ENCODE measurements at places on chromosomes 2 and 18.

GRCh38 chr2:207256476-207257207, 90.9 kb upstream of the KLF7 start:
- no peak for DNase-seq

- DNase-seq: no peak
Observed at GRCh38 chr18:21056545-21056944, 55.1 kb downstream of the ROCK1 start.

DNA sequence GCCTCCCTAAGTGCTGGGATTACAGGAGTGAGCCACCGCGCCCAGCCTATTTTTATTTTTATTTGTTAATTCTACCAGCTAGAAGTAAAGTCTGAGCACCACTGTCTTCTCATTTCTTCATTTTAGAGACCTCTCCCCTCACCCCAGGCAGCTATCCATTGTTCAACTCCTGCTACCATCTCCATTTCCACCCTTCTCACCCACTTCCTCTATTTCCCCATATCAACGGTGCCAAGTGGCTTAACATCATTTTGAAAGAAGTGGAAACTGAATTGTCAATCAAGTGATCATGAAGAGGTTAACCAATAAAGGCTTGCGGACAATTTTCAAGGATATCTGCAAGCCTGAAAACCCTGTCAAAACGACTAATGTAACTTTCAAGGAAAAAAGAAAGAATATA, 323.1 kb downstream of the NBAS start:
- no peak for DNase-seq

DNA sequence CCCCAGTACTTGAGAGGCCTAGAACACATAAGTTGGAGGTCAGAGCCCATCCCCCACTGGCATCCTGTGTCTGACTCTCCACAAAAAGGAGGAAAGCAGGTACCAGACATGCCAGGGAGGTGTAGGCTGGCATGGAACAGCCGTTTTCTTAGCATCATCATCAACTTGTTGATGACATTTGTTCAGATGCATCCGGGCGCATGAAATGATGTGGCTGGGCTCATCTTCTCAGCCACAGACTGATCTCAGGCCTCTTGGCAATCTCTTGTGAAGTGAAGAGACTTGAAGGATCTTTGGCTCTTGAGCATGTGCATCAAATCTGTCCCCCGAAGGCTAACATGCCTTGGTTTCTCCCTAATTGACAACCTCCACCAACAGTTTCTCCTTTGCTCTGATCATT, 243.3 kb downstream of the TSN start:
- no peak for DNase-seq

- no peak for DNase-seq
Observed at GRCh38 chr2:200702646-200703118, 109.0 kb upstream of the BZW1 start.

GRCh38 chr18:49966090-49966489, 152.8 kb upstream of the ACAA2 start:
- no peak for DNase-seq

DNA sequence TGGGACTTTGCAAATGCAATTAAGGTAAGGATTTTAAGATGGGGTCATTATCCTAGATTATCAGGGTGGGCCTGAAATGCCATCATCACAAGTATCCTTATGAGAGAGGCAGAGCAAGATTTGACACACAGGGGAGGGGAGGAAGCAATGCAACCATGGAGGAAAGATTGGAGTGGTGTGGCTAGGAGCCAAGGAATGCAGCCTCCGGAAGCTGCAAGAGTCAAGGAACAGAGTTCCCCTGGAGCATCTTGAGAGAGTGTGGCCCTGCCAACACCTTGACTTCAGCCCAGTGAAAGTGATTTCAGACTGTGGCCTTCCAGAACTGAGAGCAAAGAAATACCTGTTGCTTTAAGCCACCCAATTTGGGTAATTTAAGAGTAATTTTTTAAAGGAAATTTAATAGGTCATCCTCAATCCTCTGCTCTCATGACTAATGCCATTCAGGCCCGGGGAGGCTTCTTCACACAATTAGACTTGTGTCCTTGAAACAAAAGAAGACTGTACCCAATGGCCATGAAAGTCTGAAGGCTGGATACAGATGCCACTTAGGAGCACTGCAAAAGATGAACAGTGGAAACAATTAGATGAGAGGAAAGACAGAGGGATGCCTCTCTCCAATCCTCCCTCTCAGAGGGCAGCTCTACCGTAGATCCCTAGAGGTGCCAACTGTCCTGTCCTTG, 250.3 kb upstream of the ID2 start:
- no peak for DNase-seq

GRCh38 chr2:143524559-143525401, 395.6 kb downstream of the ARHGAP15 start:
- no peak for DNase-seq

GRCh38 chr2:12289120-12289802, 427.5 kb upstream of the TRIB2 start:
- no peak for DNase-seq
